ENCODE measurements at places on chromosomes 1 and 21. TPM values are rescaled to one million over a fixed set of nuclear protein-coding genes. Genes with fewer than 3 reads are reported as not detected.

The ARHGEF11 gene
- 19.8 TPM for total RNA-seq

The NBPF10 gene
- 1.9 TPM for total RNA-seq

The SFN gene
- total RNA-seq, result 2.3 TPM

The UHMK1 gene
- 54.1 TPM for total RNA-seq

The S100A2 gene
- total RNA-seq, result 1.1 TPM

The SPATA21 gene
- total RNA-seq, result not detected

The KIF26B gene
- total RNA-seq, result 10.6 TPM

The TIPRL gene
- total RNA-seq, result 36.7 TPM

The S100A7 gene
- not detected for total RNA-seq

The SLC45A1 gene
- total RNA-seq, result 0.30 TPM

The HJV gene
- not detected for total RNA-seq

The RBM11 gene
- not detected for total RNA-seq

The CHRM3 gene
- total RNA-seq, result not detected

The CNR2 gene
- not detected for total RNA-seq

The SYTL1 gene
- not detected for total RNA-seq

The DNAH14 gene
- total RNA-seq, result 5.3 TPM

The C21orf58 gene
- total RNA-seq, result 2.6 TPM

The DHDDS gene
- total RNA-seq, result 76.8 TPM

The OLFML2B gene
- 16.8 TPM for total RNA-seq

The RHCE gene
- 1.1 TPM for total RNA-seq

The EPB41 gene
- 8.6 TPM for total RNA-seq

The CAMK1G gene
- under 0.01 TPM for total RNA-seq

The MROH7 gene
- 0.15 TPM for total RNA-seq

The MEX3A gene
- 4.7 TPM for total RNA-seq

The FH gene
- total RNA-seq, result 111 TPM

The TRPM2 gene
- not detected for total RNA-seq

The KRTAP21-2 gene
- total RNA-seq, result not detected

The HPDL gene
- 1.1 TPM for total RNA-seq

The COL9A2 gene
- 0.59 TPM for total RNA-seq

The AADACL3 gene
- total RNA-seq, result not detected

The CD101 gene
- under 0.01 TPM for total RNA-seq

The SLC9C2 gene
- not detected for total RNA-seq

The PFDN2 gene
- total RNA-seq, result 71.7 TPM

The FOXO6 gene
- not detected for total RNA-seq

The FAM167B gene
- total RNA-seq, result 2.7 TPM

The NUDT4B gene
- 17.3 TPM for total RNA-seq

The ELAPOR1 gene
- 0.23 TPM for total RNA-seq

The BGLAP gene
- total RNA-seq, result 0.23 TPM

The CFAP45 gene
- total RNA-seq, result 1.1 TPM

The KCNK2 gene
- not detected for total RNA-seq

The MCL1 gene
- total RNA-seq, result 217 TPM

The AMY2B gene
- total RNA-seq, result 2.0 TPM

The CTSS gene
- 5.0 TPM for total RNA-seq

The SLFNL1 gene
- 0.35 TPM for total RNA-seq

The TEX35 gene
- total RNA-seq, result not detected

Data from smooth muscle cell of the coronary artery (primary cell).